HFF-Myc (cell line): ENCODE measurements at places on chromosomes 13 and 19.
A peak's percentile ranks its signal among the peaks of the same experiment; 100 is the strongest.

DNA sequence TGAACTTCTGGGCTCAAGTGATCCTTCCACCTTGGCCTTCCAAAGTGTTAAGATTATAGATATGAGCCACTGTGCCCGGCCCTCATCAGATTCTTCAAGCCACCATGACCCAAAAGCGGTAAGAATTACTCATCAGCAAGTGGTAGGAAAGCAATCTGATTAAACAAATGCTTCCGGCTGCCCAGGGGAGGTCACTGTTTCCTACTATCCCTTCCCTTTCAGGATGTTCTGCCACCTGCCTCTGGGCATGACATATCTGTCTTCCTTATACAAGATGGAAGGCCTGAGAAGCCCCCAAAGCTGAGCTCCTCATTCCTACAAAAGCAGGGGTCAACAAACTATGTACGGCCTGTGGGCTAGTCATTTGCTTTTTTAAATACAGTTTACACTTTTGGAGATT lies 7.0 kb downstream of the ABHD8 start:
- no peak for DNase-seq

DNA sequence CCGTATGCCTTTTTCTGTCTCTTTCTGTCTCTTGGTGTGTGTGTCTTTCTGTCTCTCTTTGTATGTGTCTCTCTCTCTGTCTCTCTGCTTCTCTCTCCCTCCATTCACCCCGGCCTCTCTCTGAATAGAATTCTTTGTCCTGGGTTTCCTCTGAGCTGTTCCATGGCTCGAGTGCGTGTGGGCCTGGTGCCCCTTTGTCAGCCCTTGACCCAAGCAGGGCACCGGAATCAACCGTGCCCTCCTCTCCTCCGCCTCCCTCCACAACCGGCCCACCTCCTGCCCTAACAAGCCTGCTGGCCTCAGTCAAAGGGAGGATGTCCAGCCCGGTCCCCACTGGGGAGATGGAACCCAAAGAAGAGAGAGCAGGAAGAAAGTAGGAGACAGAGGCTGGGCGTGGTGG lies 3.2 kb downstream of the AXL start:
- no peak for DNase-seq

GRCh38 chr19:39746836-39747529 lies 9.2 kb upstream of the CLC start:
- no peak for DNase-seq

GRCh38 chr13:36030670-36031331 lies 100.4 kb downstream of the DCLK1 start:
- no peak for DNase-seq

DNA sequence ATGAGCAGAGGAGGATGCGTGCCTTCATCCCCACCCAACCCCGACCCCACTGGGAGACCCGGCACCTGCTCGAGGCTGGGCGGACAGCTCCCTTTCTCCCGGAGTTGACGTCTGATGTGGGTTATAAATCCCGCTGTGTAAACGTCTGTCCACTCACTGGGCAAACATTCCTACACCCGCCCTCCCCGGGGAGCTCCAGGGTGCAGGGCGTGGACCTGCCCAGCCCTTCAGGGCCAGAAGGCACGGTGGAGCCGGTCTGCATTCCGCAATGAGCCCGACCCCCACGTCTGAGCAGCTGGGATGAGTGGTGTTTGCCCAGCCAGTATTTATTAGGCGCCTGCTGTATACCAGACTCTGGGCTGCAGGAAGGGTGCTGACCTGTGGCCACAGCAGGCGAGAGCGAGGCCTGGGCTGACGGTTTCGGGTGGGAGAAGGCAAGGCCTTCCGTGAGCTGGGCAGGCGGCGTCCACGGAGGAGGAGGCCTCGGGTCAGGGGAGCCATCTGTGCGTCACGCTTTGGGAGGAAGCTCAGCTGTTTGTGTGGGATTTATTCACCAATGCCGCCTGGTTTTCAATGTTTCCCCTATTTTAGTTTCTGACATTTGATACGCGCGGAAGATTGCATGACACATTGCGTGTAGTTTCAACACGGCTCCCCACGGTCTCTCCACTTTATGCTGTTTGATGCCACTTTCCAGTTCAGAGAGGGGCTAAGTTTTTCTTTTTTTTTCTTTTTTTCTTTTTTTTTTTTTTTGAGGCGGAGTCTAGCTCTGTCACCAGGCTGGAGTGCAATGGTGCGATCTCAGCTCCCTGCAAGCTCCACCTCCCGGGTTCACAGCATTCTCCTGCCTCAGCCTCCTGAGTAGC lies 2.0 kb downstream of the MISP start:
- DNase-seq: no peak

DNA sequence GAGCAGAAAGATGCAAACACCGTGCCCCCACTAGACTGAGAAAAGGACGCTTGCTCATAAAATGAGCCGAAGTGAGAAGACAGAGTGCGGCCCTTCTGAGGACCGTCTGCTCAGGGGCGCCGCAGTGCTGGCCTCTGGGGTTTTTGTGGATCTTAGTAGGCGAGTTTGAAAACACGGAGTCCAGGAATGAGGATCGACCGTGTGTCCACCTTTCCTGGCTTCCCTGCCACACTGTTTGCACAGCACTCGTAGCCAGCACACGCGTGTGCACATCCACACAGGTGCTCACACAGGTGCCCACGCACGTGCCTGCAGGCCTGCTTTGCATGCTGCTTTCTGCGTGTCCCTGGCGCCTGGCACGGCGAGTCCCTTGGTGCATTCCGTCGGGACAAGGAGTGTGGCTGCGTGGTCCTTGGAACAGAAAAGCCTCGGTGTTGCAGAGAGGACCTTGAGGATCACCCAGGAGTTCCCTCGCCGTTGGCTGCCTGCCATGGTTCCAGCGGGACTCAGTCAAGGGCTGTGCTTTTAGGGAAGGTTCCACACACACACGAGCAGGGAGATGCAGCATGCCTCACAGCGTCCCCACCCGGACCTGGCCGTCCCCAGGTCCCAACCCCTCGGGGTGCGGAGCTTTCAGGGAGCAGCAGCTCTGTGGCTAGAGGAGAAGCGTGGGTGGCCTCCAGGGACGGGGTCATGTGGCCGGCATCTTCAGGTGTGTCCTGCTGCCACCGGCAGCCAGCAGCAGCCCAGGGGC lies 10.1 kb upstream of the ZNF554 start:
- DNase-seq: no peak

DNA sequence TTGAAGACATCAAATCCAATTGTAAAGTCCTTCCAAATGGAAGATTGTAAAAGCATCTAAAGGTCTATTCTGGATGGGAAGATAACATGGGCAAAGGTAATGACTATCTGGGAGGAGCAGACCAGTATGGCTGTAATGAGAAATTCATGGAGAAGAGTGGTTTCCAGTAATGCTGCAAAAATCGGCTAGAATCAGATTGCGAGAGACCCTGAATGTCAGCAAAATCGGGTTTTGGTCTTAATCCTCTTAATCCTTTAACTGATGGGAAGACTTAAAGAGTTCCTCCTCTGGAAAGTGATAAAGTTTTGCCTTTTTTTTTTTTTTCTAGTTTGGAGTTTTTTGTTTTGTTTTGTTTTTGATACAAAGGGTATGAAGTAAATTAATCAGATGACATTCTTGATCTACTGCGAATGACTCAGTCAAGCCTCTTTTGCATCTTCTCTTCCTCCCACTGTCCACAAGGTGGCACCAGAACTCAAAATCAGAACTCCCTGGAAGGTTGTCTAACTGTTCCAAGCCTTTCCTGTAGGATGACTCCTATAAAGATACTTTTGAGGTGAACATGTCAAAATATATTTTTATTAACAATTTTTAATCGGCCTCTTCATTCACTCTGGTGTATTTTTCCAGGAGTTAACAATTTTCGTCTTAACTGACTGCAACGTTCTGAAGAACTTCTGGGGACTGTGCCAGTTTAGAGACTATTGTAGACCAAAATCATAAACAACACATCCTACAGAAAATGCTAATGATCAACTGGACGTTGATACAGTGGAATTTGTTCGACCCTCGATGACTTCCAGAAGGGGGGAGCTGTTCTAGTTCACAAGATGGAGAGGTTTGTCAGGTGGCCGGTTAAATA lies 213.3 kb upstream of the MIR17HG start:
- DNase-seq: peak; percentile 24

DNA sequence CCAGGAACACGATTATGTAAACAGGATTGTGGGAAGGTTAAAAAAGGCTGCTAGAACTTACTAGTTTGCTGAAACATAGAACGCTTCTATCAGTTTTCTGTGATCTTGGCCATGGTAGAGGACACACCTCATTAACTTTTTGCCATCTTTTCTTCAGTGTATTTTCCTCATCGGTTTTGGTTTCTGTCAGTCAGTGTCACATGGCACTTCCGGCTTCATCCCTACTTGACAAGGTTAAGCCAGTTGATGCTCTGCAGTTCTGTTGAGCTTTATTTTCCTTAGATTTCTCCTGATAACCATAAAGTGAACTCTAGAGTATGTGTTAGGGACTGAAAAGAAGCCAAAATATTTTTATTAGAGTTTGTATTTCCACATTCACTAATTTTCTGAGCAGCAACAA lies 147.5 kb downstream of the NDFIP2 start:
- no peak for DNase-seq
